Epithelial cell of prostate (primary cell): ENCODE measurements at places on chromosomes 1 and 21.

- no peak for DNase-seq
These were observed 468.1 kb upstream of the PTBP2 start for GRCh38 chr1:96253246-96254035.

DNA sequence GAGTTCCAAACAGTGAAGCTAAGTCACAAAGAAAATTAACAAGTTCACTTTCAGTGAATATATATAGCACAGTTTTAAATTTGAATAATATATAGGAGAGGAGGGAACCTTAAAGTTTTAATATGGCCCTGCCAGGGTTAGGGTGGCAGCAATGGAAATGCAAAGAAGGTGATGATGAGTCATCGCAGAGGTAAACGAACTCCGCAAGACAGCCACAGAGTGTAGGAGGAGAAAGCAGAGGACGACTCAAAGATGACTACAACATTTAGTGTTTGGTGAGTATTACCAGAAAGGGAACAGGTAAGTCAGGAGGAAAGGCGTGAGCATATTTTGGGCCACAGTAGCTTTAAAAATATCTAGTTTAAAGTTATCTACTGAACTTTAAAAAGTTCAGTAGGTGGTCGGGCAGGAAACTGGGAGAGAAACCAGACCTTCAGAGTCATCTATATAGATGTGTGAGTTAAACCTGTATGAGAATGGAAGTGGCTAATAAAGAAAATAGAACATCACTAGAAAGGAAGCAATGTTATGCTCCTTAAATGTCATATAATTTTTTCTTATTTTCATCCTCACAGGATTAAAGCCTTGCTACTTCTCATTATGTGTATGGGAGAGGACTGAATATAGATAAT is 75.7 kb downstream of the UCHL5 start:
- DNase-seq, result peak; percentile 68

DNA sequence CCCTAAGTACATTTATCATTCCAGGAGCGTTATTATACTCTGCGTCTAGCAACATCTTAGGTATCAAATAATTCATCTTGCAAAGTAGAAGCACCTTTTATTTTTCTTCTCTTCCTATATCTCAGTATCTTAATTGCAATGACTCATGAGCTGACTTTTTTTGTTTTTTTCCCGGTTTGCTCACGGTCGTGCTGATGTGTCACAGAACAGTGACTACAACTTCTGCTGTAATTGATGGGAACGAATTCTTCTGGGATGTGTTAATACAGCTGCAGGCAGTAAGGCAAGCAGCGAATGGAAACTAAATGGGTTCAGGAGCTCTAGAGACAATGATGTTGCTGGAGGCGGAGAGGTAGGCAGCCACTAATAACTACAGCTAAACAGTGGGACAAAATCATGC is 89.8 kb upstream of the TMPRSS15 start:
- no peak for DNase-seq

DNA sequence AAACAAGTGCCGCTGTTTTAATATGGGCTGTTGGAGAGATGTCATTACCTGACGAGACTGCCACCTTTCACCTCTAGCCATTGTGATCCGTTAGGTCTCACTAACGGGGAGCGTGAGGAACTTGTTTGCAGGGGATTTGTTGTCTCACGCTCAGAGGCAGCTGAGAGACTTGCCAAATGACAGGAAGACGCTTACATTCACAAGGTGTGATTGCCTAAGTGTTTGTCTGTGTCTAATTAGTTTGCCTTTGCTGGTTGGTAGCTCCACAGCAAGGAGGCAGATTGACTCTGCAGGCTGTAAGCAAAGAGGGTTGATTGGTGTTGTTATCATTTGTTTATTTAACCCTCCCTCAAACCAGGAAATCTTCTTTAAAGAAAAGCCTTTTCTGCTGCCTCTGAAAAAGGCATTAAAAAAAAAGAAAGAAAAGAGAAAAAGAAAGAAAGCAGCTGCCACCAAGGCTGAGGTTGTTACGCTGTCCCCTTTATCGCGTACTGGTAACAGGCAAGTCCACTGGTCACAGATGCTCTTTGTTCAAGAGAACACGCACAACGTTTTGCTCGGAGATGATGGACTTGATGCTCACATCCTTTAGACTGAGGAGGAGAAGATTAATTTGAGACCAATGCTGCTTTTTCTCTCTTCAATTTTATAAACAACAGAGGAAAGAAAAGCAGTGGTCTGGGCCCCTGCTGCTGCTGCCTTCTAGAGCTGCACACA is 203.9 kb downstream of the ZNF326 start:
- no peak for DNase-seq

GRCh38 chr21:24861471-24861870 is 745.8 kb downstream of the MRPL39 start:
- DNase-seq, result no peak

GRCh38 chr1:15151377-15151806 is 2.2 kb upstream of the TMEM51 start:
- DNase-seq, result no peak

- DNase-seq, result no peak
These were observed 105.4 kb upstream of the F3 start for GRCh38 chr1:94646786-94647555.

DNA sequence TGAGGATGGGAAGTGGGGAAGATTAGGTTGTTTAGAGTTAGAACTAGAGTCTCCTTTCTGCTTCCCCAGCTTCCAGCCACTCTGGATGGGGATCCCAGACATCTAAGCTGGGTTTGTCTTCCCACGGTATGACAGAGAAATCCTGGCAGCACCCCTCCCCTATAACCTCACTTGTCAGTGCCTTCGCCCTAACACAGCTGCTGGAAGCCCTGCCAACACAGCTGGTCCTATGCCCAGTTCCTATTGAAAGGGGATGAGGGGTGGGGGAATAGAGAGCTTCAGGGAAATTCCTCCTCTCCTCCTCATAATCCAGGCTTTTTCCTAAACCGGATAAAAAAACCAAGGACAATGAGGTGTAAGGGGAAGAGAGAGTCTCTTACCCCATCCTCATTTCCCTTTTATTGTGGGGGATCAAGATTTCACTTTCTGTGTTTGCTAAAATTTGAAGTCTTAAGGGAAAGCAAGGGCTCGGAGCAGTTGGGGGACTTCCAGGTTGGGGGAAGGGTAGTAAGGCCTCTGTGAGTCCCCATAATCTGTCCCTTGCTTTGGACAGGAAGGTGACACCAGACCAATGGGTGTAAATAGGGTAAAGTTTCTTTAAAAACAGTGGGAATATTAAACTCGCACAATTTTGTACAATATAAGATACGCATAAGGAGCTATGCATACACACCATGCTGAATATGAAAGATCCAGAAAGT is 590 bp downstream of the TMOD4 start:
- DNase-seq, result no peak

- no peak for DNase-seq
These were observed 63.0 kb downstream of the DISP1 start for GRCh38 chr1:222877854-222878253.

GRCh38 chr1:11806307-11806936 is 431 bp downstream of the CLCN6 start:
- no peak for DNase-seq

GRCh38 chr21:42666023-42666747 is 12.8 kb downstream of the PDE9A start:
- DNase-seq, result no peak

- no peak for DNase-seq
These were observed 38.2 kb downstream of the SLC9A1 start for GRCh38 chr1:27116697-27117096.

DNA sequence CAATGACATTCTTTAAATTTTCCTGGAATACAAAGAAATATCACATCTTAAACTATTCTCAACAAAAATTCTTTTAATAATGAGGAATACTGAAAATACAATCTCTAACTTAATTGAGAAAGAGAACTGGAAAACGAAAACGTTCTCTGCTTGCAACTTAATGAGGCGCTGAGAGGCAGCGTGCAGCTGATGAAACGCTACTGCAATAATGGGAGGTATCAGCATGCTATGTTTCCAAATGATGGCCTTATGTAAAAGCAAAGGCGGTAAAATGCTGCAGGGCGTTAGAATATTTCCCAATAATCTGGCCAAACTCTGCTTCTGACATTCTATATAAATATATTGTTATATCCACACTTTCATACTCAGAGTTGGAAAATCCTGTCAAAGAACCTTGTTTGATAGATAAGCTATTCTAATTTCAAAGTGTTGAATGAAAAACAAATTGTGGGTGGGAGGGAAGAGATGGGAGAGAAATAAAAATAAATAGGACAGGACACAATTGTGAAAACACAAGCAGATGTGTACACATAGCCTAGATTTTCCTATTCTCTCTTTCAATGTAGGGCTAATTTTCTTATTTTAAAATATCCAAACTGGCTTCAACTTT is 70.9 kb downstream of the APP start:
- no peak for DNase-seq

GRCh38 chr1:240242601-240243144 is 151.0 kb downstream of the FMN2 start:
- DNase-seq, result no peak

GRCh38 chr1:75198761-75199160 is 64.6 kb downstream of the LHX8 start:
- DNase-seq, result no peak

DNA sequence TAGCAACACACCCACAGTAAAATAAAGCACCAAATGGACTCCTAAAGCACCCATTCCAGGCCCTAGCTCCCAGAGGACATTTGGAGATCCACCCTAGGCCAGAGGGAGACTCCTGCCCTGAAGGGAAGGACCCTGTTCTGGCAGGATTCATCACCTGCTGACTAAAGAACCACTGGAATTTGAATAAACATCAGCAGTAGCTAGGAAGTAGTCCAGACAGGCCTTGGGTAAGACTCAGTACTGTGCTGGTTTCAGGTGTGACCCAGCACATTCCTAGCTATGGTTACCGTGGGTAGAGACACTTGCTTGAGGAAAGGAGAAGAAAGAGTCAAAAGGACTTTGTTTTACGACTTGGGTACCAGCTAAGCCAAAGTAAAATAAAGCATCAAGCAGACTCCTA is 92.7 kb upstream of the LRRC7 start:
- peak; percentile 89 for DNase-seq

DNA sequence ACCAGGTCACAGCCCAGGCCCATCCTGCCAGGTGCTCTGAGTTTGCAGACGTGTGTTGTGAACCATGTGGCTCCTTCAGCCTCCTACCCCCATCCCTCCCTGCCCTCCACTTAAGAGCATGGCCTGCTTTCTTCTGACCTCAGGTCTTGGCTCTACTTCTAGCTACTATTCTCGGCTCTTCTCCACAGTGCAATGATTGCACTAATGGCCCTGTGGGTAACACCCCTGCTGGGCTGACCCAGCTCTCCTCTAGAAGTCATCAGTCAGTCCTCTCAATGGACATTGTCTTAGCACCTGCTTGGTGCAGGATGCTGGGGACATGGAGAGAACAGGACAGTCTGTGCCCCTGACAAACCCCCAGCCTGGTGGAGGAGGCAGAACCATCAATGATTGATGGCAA is 22.2 kb upstream of the IFFO2 start:
- DNase-seq, result no peak

DNA sequence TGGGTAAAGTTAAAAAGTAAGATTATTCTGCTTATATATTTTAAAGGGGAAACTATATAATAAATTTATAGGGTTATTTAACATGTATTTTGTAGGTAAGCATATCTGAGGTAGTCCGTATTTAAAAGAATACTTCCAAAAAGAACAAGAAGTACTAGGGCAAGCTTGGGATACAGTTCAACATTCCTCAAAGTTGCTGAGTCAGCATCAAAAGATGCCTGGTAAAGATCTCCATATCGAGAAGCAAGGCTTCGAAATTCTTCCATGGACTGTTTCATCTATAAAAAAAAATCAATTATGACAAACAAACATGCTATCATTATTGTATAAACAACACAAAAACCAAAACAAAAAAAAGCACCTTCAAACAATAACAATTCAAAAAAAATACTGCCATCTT is 67.7 kb downstream of the INTS7 start:
- no peak for DNase-seq

DNA sequence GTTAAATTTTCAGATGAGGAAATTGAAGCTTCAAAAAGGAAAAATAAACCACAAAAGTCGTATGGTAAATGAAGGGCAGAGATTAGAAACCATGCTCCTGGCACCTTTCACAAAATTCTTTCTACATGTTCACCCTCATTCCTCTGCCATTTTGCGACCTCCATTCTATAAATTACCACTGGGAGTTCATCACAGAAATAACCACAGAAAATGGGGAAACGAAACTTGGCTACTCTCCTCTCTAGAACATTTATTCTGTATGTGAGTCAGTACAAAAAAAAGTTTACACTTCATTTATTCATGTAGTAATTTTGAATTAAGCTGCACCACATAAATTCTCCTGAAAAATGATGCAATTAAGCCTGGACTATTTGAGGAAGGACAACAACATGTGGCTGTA is 320.9 kb upstream of the C1orf87 start:
- no peak for DNase-seq

GRCh38 chr1:205913451-205914154 is 29.7 kb downstream of the SLC26A9 start:
- DNase-seq, result no peak

- no peak for DNase-seq
These were observed 10.8 kb upstream of the A3GALT2 start for GRCh38 chr1:33331444-33332356.

- no peak for DNase-seq
These were observed 118.5 kb downstream of the ITSN1 start for GRCh38 chr21:33760641-33761440.

DNA sequence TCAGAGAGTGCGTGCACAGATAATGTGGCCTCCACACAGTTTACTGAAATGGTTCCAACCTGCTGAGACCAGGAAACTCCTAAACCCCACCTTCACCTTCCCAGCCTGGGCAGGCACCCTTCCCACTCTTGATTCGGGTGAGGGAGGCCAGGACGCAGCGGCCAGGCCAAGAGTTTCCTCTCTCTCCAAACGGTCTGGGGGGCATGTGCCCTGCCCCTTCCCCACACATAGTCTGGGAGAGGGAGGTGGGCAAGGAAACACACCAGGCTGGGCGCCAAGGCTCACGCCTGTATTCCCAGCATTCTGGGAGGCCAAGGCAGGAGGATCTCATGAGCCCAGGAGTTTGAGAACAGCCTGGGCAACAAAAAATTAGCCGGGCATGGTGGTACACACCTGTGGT is 9.6 kb downstream of the TNFRSF8 start:
- no peak for DNase-seq

DNA sequence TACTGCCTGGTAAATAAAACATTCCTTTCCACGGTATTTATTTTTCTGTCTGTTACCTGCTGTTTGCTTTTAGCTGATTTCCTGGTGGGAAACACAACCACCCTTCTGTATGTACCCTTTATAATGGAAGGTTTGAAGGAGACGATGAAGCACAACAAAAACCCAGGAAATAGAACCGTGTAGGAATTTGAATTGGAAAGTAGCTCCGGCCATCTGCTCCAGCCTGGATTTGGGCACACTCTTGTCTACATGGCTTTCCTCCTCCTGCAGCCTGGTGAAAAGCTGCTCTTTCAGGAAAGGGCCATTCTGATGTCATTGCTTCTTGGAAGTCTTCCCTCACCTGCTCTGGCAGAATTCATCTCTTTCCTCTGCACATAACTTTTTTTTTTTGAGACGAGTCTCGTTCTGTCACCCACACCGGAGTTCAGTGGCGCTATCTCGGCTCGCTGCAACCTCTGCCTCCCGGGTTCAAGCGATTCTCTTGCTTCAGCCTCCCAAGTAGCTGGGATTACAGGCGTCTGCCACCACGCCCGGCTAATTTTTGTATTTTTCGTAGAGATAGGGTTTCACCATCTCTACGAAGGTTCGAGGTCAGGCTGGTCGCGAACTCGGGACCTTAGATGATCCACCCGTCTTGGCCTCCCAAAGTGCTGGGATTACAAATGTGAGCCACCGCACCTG is 2.7 kb downstream of the AK4 start:
- DNase-seq, result no peak

- DNase-seq, result no peak
These were observed 124.9 kb upstream of the TMEM51 start for GRCh38 chr1:15028616-15029015.

- DNase-seq, result no peak
These were observed 24.7 kb downstream of the MEF2D start for GRCh38 chr1:156475568-156476500.

GRCh38 chr1:20361805-20362381 is 71.2 kb downstream of the VWA5B1 start:
- no peak for DNase-seq
